ENCODE measurements at places on chromosomes 2 and 18. TPM values are rescaled to one million over a fixed set of nuclear protein-coding genes. Genes with fewer than 3 reads are reported as not detected.
A peak's percentile ranks its signal among the peaks of the same experiment; 100 is the strongest.

DNA sequence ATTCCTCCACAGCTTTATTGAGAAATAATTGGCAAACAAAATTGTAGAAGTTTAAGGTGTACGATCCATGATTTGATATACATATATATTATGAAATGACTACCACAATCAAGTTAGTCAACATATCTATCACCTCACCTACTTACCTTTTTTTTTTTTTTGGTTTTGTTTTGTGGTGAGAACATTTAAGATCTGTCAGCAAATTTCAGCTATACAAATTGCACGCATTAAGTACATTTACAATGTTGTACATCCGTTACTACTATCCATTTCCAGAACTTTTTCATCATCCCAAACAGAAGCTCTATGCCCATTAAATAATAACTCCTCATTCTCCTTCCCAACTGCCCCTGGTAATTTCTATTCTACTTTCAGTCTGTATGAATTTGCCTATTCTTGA, 37.4 kb upstream of the ADCYAP1 start:
- no peak for DNase-seq

DNA sequence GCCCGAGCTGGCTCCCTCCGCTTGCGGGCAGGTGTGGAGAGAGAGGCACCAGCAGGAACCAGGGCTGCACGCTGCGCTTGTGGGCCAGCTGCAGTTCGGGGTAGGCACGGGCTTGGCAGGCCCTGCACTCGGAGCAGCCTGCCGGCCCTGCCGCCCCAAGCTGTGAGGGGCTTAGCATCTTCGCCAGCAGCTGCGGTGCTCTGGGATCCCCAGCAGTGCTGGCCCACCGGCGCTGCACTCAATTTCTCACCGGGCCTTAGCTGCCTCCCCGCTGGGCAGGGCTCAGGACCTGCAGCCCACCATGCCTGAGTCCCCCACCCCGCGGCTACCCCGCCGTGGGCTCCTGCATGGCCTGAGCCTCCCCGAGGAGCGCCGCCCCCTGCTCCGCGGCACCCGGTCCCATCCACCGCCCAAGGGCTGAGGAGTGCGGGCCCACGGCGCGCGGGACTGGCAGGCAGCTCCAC, 434.4 kb upstream of the RGPD4 start:
- DNase-seq: peak; percentile 78

DNA sequence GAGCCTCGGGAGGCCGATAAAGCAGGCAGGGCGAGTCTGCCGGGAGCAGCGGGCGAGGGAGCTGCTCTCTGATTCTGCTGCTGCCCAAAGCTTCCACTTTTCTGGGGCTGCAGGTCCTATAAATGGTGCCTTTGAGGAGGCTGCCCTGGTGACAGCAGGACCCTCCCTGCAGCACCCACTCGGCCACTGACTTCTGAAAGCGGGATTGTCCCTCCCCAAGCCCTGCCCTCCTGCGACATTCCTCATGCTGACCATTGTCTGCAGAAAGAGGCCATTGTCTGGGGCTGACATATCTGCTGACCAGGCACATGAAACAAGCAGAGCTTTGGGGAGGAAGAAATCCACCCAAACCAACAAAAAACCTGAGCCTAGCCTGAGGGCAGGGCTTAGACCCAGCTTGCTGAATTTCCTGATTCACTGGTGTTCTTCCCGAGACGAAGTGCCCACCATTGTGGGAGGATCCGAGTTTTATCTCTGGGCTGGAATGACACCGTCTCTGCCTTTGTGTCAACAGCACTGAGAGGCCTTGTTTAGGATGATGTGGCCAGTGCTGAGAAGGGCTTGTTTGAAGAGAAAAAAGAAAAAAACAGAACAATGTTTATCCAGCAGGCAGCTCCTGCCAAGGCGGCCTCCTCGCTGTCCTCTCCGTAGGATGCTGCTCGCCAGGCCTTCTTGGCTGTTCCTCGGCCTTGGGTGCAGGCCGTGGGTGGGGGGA, 129.7 kb downstream of the MYCN start:
- DNase-seq: peak; percentile 55

DNA sequence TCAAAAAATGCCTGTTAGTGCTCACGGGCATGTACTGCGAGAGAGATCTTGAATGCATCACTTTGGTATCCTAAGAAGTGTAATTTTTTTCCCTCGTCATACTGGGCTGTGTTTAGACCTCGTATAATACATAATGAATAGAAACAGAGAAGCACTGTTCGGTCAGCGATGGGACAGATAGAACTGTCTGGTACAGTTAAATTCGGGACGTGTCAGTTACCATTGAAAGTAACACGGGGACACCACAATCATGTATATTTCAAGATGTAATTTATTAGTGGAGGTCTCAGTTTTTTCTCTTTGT, 1.8 kb downstream of the PKP4 start:
- DNase-seq: no peak

GRCh38 chr2:209946539-209946938, 55.9 kb upstream of the RPE start:
- no peak for DNase-seq

GRCh38 chr18:5393779-5394178, 98.3 kb upstream of the ZBTB14 start:
- DNase-seq: no peak

DNA sequence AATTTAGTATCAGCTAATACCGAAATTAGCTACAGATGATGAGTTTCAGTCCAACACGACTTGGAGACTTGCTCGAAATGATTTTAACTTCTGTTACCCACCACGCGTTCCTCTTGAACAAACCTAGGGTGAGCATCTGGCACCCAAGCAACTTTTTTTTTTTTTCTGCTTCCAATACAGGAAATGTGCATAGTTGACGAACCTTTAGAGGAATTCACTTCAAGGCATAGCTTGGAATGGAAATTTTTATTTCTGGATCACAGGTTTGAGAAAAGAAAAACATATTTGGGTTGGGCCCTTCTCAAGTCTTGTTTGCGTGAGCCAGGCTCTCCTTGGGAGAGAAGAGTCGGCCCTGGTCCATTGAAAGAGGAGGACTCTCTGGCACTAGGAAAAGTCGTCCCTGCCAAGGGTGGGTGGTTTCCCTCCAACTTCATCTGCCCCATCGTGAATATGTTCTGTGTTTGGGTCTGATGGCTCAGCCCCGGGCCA, 37.4 kb upstream of the RPL31 start:
- no peak for DNase-seq

DNA sequence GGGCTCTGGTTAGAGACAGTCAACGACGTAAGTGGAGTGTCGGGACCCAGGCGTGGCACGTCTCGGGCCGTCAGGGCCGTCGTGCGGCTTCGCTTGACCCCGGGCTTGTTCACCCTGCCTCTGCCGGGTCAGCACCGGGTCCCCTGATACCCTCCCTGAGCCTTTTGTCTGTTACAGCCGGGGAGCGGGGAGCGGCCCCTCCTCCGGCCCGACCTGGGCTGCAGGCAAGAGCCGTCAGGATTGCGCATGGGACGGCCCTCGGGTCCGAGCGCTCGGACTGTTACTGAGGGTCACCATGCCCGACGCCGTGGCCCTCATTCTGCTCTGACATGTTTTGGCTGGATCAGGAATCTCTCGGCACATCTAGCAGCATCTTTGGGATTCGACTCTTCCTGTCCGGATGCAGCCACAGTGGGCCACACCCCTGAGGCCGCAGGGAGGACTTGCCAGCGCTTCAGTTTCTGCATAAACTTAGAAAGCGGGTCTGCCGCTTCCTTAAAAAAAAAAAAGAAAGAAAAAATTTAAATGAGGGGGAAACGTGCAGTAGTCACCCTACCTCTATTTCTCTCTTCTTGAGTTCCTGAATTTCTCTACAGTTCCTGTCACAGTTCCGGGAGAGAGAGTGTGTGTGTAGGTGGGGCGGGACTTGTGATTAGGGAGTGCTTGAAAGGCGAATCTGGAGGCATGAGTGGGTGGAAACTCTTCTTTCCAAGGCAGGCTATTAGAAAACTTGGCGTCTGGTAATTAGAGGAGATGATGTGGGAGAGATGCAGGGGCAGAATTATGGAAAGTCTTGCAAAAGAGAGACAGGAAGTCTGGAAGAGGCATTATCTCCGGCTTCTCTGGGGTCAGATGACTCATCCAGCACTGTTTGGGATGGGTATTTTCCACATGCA, 909 bp downstream of the TMEM87B start:
- DNase-seq: no peak

DNA sequence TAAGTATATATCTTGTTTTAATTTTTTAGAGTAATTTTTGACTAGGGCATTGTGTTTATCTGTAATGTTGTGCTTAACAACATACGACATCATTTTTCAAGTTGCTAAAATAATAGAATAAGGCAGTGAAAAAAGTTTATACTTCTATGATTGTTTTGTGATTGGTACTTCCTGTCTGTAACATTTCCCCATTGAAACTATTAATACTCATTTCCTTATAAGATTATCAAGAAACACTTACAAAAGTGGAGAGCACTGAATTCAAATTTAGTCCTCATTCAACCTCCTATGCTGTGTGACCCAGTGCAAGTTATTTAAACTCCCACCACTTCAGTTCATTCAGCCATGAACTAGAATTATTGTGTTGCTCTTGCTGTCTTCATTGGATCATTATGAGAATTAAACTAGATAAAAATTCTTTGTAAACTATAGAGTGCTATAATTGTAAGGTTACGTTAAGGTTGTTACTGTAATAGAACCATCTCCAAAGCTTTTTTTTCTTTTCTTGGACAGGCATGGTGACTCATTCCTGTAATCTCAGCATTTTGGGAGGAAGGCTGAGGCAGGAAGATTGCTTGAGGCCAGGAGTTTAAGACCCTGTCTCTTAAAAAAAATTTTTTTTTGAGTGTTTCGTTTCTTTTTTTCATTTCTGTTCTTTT, 2.8 kb downstream of the ETAA1 start:
- DNase-seq: no peak

DNA sequence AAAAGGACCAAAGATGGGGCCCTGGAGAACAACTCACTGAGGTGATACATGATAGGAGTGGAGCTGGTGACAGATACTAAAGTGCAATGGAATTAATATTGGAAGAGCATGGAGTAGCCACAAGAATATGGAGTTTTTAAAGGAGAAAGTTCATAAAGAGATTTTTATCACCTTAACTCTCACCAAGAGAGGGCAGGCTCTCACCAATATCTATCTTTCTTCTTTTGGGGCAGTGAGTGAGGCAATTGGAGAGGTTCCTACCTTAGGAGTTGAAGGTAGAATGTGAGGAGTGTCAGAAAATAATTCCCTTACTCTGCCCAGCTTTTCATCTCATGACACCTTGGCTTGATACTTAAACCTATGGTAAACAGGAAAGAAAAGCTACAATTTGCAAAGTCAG, 233.7 kb upstream of the CWC22 start:
- no peak for DNase-seq

GRCh38 chr2:121086450-121086849, 198.6 kb downstream of the TFCP2L1 start:
- DNase-seq: no peak

DNA sequence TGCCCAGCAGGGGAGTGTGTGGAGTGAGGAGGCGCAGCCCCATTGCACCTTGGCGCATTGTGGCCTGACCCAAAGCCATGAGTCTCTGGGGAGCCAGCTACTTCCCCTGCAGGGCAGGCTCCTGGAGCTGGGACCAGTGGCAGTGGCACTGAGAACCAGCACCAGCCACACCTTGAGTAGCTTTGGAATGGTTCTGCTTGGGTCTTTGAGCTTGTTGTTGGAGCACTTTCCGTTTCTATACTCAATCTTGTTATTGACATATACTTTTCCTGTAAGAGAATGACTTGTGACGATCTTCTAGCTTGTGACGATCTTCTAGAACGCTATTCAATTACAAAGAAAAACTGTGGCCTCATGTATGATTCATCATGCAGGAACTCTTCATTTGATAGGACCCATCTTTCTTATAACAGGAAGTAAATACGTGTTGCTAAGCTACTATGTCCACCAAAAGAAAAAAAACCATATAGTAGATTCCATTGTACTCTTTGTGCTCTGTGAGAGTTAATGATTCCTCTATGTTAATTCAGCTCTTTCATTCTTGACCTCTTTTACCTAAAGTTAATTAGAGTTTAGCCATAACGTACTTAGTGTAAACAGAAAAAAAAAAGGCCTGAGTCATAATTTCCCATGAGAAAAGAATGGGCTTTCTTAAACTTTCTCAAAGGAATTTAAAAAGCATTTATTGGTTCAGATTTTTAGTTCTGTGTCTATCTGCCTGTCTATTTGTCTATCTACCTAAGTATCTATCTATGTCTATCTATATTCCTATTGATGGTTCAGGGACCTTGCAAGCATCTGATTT, 113.1 kb downstream of the GATA6 start:
- no peak for DNase-seq

GRCh38 chr18:57969824-57970223, 74.2 kb upstream of the NEDD4L start:
- no peak for DNase-seq

DNA sequence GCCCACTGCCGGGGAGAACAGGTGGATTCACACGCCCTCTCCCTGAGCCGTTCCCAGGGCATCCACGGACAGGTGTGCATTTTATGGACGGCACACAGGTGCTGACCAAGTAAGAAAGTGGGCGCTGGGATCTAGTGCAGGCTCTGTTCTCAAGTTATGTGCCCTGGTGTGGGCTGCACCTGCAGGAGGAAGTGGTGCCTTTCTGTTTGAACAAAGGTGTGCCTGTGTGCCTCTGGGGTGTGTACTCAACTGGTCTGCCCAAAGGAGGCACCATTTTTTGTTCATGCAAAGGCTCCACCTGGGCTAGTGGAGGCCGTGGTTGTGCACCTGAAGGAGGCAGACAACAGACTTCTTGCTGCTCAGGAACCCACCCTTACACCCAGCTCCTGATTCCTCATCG, 88.2 kb upstream of the HK2 start:
- no peak for DNase-seq

GRCh38 chr2:26500406-26500805, 22.5 kb upstream of the OTOF start:
- DNase-seq: no peak

GRCh38 chr18:55585065-55585919, 2.7 kb downstream of the TCF4 start:
- no peak for DNase-seq

- DNase-seq: no peak
These were observed 1515.6 kb upstream of the NXPH2 start for GRCh38 chr2:140295767-140296166.

- DNase-seq: no peak
These were observed 12.1 kb downstream of the TGFA start for GRCh38 chr2:70541481-70542020.

- peak; percentile 46 for DNase-seq
These were observed 40.4 kb downstream of the TMEM18 start for GRCh38 chr2:636641-637405.

EXOC6B gene
- total RNA-seq: 28.0 TPM

POLR1A gene
- total RNA-seq: 24.7 TPM

CRYBA2 gene
- not detected for total RNA-seq

CHN1 gene
- 12.6 TPM for total RNA-seq

HNRNPA3 gene
- 146 TPM for total RNA-seq

GULP1 gene
- 26.0 TPM for total RNA-seq
